ENCODE measurements at places on chromosomes 5 and 9. TPM values are rescaled to one million over a fixed set of nuclear protein-coding genes. Genes with fewer than 3 reads are reported as not detected.

GRCh38 chr9:95491543-95492320 is 25.0 kb downstream of the PTCH1 start:
- H3K27me3 ChIP-seq, result no peaks in the 10 kb centered on the region
- peak overlapping the region; percentile 41 for H3K4me3 ChIP-seq

DNA sequence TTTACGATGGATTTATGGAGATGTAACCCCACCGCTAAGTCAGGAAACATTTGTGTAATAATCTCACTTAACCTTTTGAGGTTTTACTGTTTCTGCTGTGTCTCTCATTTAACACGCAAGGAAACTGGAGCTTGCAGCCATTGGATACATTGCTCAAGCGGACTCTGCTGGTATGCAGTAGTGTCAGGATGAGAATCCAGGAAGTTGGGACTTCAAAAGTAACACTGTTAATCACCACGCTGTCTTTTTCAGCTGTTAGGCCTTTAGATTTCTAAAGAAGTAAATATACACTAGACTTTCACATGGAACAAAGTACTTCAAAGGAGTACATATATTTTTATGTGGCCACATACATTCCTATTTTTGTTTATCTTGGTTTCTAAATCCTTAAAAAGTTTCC is 114.7 kb downstream of the LPAR1 start:
- no peaks in the 10 kb centered on the region for H3K27me3 ChIP-seq
- no peaks in the 10 kb centered on the region for H3K36me3 ChIP-seq
- no peak overlapping the region for H3K4me3 ChIP-seq
- no peaks in the 10 kb centered on the region for H3K4me1 ChIP-seq
- DNase-seq, result no peak

Gene EMB
- total RNA-seq, result 103 TPM

DNA sequence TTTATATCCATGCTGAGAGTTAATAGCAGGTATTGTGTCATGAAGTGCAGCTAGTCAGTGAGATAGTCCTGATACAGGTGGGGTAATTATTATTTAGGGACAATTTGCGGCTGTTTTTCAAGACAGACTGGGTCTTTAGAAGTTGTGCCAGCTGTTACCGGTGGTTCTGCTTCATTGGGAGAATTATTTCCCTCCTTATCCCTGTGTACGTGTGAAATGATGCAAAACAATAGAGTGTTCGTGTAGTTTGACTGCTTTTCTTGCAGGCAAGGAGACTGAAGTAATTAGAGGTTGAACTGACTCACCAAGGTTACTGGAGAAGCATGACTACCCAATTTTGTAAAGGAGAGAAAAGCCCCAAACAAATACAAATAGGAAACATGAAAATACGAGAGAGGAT is 101.7 kb downstream of the ARRDC3 start:
- H3K4me3 ChIP-seq, result peak overlapping the region; percentile 89
- H3K27me3 ChIP-seq, result no peaks in the 10 kb centered on the region
- peak overlapping the region; percentile 99 for H3K27ac ChIP-seq
- peaks cover 20% of the 10 kb centered on the region for H3K36me3 ChIP-seq
